ENCODE measurements at places on chromosomes 6 and 20.

- no peak for DNase-seq
Measured at GRCh38 chr6:143058987-143059386, 1.7 kb upstream of the AIG1 start.

DNA sequence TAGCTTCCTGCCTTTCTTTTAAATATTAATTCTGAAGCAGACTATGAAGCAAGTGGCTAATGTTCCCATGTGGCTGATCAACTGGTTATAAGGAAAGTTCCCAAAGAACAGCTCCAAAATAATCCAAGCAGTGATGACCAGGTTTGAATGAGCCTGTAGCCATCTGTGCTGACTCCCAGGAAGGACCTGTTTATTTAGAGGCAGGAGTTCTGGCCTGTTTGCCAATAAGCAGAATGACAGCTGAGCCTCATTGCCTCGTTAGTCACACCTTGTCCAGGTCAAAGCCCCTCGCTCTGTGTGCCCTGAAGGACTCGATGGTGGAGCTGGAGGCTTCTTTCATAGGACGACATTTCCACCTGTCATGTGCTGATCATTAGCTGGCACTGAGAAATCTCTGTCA, 97.4 kb downstream of the TMEM170B start:
- no peak for DNase-seq

GRCh38 chr20:1946762-1947534, 46.9 kb downstream of the PDYN start:
- DNase-seq: no peak

- DNase-seq: no peak
Measured at GRCh38 chr6:63739094-63739687, 103.6 kb downstream of the PHF3 start.

GRCh38 chr6:1271071-1271763, 40.7 kb upstream of the FOXQ1 start:
- no peak for DNase-seq

DNA sequence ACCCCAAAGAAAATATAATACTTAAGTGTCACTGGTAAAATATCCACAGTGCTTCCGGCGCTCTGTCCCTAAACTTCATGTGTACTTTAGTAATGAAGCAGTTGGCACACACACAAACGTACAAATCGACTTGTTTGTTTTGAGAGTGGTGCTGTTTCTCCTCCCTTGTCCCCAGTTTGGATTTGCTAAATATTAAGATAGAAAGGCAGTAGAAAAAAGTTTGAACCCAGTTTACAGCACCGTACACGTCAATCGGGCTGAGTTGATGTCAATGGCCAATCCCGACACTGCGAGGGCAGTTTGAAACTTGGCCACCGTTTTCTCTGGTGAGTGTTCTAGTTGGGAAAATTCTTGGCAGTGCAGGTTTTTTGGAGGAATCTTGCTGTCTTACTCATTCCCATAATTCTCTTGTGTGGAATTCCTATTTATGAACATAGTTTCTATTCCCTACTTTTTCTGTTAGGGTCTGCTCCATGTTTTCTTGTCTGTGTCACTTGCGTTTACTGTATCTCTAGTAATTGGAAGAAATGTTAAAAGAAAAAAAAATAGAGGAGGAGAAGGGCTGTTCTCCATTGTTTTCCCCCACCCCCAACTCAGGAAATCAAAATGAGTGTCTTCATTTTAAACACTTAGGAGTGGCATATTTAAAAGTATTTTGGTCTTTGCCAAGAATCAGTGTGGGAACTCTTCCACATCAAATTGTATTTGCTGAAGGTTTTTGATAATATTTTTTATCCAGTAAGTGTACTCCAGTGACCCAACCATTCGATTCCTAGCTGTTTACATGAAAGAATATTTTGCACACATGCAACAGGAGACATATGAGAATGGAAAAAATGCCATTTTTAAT, 72.3 kb downstream of the OR2B2 start:
- no peak for DNase-seq

DNA sequence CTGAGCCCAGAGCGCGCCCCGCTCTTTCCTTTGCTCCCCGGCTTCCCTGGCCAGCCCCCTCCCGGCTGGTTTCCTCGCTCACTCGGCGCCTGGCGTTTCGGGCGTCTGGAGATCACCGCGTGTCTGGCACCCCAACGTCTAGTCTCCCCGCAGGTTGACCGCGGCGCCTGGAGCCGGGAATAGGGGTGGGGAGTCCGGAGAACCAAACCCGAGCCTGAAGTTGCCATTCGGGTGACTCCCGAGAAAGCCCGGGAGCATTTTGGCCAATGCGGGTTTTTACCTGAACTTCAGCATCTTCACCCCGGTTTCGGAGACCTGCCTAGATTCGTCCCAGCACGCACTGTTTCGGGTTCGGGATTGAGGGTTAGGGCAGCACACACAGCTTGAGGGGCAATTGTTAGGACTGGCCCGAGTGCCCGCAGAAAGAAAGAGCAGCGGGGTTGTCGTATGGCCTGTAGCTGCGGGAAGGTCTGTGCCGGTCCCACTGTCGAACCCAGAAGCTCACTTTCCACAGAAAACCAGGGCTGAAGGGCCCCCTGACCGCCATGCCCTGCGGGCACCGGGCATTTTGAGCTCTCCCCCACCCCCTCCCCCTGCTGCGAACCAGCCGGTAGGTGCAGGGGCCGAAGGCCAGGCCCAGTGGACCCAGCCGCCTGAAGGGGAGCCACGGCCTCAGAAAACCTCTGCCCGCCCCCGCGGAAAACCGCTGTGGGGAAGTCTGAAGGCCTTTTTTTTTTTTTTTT, 2.1 kb downstream of the FOXP4 start:
- no peak for DNase-seq

GRCh38 chr20:12927489-12927888, 81.3 kb upstream of the SPTLC3 start:
- no peak for DNase-seq

GRCh38 chr20:7943891-7944290, 3.6 kb upstream of the HAO1 start:
- DNase-seq: no peak

- DNase-seq: no peak
Measured at GRCh38 chr20:57420571-57421252, 29.5 kb downstream of the RBM38 start.

- DNase-seq: no peak
Measured at GRCh38 chr6:165881806-165882205, 218.8 kb upstream of the PDE10A start.

Measured in nucleus accumbens (tissue), 56 donors.